ENCODE measurements at places on chromosomes 12 and 14.

GRCh38 chr14:78530078-78530477 is 359.9 kb downstream of the NRXN3 start:
- peak; percentile 45 for DNase-seq

GRCh38 chr12:4817880-4818279 is 91.8 kb upstream of the KCNA1 start:
- no peak for DNase-seq

- DNase-seq = peak; percentile 49
Measured at GRCh38 chr12:102169922-102170621, 27.6 kb downstream of the PMCH start.

GRCh38 chr12:113184098-113184899 is 979 bp downstream of the DDX54 start:
- no peak for DNase-seq

GRCh38 chr14:38605193-38606114 is 349.6 kb upstream of the CLEC14A start:
- peak; percentile 2 for DNase-seq

- no peak for DNase-seq
Measured at GRCh38 chr12:124381456-124382296, 86.8 kb downstream of the RFLNA start.

DNA sequence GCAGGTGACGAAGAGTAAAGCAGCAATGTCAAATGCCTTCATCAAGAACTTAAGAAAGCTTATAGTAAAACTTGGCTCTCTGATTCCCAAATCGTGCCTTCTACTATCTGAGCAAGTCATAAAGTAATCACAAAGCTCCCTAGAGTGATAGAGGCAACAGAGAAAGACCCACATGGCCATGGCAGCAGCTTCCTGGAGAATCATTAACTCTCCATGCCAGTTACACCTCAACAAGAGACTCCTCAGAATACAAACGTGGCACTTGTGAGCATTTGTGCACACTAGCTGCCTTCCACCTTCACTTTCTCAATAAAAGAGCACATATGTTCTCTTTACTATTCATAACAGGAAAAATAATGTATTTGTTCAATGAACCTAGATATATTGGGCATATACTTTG is 48.0 kb downstream of the PLCZ1 start:
- no peak for DNase-seq

- no peak for DNase-seq
Measured at GRCh38 chr14:96744262-96744661, 52.9 kb upstream of the VRK1 start.

DNA sequence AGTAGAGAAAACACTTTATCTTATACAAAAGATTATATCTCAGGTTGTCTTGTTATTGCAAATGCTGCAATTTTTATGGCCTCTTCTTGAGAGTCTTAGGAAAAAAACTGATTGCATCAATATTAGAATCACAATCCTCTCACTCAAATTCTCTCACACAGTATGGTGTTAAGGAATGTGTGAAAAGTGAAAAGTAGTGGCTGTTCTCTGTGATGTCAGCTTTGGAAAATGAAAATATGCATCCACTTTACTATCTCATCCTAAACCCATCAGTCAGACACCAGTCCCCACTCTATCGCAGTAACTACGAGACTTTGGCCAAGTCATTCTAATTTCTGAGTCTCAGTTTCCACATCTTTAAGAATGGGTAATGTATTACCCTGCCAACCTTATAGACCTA is 32.6 kb upstream of the NTF3 start:
- no peak for DNase-seq

All from NB4 (cell line).